Adrenal gland (tissue), 19 donors: ENCODE measurements at places on chromosomes 2 and 18. TPM values are rescaled to one million over a fixed set of nuclear protein-coding genes. Genes with fewer than 3 reads are reported as not detected.

Gene REG3G
- 150 TPM for total RNA-seq

Gene SF3B1
- total RNA-seq, result 203 TPM

Gene CELF4
- total RNA-seq, result 0.42 TPM

Gene SLC38A11
- total RNA-seq, result 0.80 TPM

Gene ST6GAL2
- 0.18 TPM for total RNA-seq

Gene ZNF804A
- not detected for total RNA-seq

Gene SPC25
- total RNA-seq, result 0.38 TPM

Gene PROM2
- total RNA-seq, result 1.4 TPM

Gene GCKR
- 0.24 TPM for total RNA-seq

Gene IFIH1
- 9.7 TPM for total RNA-seq

Gene POTEC
- not detected for total RNA-seq

Gene ADRA2B
- 6.3 TPM for total RNA-seq

Gene EN1
- 0.17 TPM for total RNA-seq

Gene TEX44
- not detected for total RNA-seq

Gene RNASEH1
- total RNA-seq, result 21.6 TPM

Gene ATL2
- 71.7 TPM for total RNA-seq

Gene GKN2
- not detected for total RNA-seq
